NCI-H2081 treated with DMSO at 0.1 percent for 48 hours (cell line): ENCODE measurements at places on chromosomes 6 and 20.

- DNase-seq = no peak
Measured at GRCh38 chr20:62252342-62252966, 14.1 kb downstream of the OSBPL2 start.

DNA sequence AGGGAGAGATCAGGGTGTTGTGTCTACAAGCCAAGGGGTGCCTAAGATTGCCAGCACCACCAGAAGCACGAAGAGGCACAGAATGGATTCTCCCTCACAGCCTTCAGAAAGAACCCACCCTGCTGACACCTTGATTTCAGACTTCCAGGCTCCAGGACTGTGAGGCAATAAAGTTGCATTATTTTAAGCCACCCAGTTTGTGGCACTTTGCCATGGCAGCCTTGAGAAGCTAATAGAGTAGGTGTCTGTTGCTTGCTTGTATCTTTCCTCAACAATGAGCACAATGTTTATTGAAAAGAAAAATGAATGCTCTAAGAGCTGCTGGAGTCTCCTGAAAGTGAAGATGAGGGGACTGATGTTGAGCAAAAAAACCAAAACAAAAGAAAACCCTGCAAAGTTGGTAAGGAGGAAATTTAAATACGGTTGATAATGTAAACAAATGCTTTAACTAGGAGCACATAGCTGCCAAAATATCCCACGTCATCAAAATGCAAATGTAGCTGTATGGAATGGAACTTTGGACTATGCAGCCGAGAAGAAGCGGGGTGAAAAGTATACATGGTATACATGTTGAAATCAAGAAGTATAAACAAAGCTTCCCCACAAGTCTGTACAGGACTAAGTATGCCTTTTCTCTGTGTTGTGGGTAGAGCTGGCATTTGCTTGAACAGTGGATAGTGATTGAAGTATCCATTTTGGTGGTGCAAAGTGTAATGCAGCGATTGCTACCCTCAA lies 8.0 kb downstream of the IL20RA start:
- DNase-seq = no peak

DNA sequence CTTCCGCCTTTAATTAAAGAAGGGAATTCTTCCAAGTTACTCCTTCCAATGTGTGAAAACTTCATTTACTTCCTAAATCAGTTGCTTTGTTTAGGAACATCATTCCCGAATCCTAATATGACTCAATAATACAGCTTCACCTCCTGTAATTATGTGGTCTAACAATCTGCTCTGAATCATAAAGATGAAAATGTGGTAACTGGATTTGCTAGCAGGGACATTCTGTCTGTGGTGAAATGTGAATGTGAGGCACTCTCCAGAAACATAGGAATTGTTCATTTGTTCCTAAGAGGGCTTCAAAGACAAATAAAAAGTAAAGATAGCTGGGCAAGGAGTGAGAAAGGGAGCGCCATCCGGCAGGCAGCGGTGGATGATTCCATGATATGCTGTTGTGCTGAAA lies 678.1 kb downstream of the KIF16B start:
- DNase-seq = no peak

- DNase-seq = no peak
Measured at GRCh38 chr6:157478926-157479325, 97.9 kb downstream of the ZDHHC14 start.

- DNase-seq = no peak
Measured at GRCh38 chr20:8005575-8006366, 13.8 kb downstream of the TMX4 start.

- DNase-seq = no peak
Measured at GRCh38 chr20:13753436-13754036, 31.2 kb downstream of the ESF1 start.

- DNase-seq = no peak
Measured at GRCh38 chr6:26251354-26252076, 113.5 kb upstream of the BTN3A2 start.

- no peak for DNase-seq
Measured at GRCh38 chr6:54873599-54873998, 27.0 kb downstream of the FAM83B start.

- DNase-seq = no peak
Measured at GRCh38 chr6:79632580-79632979, 1.5 kb downstream of the SH3BGRL2 start.

- no peak for DNase-seq
Measured at GRCh38 chr6:163705923-163706322, 291.4 kb downstream of the QKI start.

- DNase-seq = no peak
Measured at GRCh38 chr6:143936778-143937667, 71.0 kb downstream of the PLAGL1 start.

GRCh38 chr20:2509468-2509781 lies 710 bp upstream of the ZNF343 start:
- no peak for DNase-seq

GRCh38 chr6:127345521-127345920 lies 2.1 kb upstream of the ECHDC1 start:
- DNase-seq = no peak

- DNase-seq = no peak
Measured at GRCh38 chr6:45710304-45710821, 305.3 kb downstream of the CLIC5 start.

- no peak for DNase-seq
Measured at GRCh38 chr6:44668391-44668930, 281.0 kb downstream of the CDC5L start.

GRCh38 chr6:80272988-80273387 lies 166.5 kb downstream of the BCKDHB start:
- DNase-seq = no peak

DNA sequence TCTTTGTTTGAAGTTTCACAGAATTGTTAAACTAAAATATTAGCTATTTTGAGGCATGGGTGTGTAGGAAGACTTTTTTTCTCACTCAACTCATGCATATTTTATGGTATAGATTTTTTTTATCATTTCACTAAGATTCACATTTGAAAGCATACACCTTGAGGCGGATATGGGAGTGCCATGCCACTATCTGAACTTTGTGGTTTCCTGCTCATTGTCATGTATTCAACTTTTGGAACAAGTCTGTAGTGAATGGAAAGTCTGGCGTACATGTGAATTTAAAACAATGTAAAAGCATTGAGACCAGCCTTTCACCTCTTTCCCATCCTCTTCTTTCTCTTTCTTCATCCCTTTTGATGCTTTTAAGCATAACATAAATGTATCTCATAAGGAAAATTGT lies 147.9 kb downstream of the TPBG start:
- DNase-seq = no peak

DNA sequence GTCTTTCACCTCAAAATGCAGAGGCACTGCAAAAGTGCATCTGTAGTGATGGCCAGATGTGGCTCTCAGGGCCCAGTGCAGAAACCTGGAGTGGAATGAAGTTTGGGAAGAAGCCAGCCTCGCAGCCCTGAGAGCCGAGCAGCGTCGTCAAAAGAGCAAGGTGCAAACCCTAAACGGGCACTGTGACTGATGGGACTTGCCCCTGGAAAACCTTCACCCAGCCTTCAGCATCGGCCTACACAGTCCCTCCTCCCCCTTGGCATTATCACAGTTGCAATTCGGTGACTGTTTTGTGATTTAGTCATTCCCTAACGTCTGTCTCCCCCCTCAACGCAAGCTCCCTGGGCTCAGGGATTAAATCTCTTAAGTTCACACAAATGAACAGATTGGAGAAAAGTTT lies 38.6 kb downstream of the TAF4 start:
- DNase-seq = no peak

DNA sequence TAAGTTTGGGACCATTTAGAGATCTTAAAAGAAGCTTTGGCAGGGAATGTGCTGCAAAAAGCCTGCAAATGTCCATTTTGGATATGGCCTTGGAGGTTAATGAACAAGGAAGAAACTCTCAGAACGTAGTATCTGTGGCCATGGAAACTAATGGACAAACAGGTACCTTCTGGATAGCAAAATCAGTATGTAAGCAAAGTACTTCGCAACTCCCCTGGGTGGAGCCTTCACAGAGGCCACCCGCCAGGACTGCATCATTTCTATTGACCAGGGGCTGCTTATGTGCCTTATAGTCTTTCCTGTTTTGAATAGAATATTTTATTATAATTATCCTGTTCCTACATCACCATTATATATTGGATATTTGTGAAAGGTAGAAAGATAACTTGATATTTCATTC lies 510.8 kb upstream of the SYNCRIP start:
- no peak for DNase-seq

DNA sequence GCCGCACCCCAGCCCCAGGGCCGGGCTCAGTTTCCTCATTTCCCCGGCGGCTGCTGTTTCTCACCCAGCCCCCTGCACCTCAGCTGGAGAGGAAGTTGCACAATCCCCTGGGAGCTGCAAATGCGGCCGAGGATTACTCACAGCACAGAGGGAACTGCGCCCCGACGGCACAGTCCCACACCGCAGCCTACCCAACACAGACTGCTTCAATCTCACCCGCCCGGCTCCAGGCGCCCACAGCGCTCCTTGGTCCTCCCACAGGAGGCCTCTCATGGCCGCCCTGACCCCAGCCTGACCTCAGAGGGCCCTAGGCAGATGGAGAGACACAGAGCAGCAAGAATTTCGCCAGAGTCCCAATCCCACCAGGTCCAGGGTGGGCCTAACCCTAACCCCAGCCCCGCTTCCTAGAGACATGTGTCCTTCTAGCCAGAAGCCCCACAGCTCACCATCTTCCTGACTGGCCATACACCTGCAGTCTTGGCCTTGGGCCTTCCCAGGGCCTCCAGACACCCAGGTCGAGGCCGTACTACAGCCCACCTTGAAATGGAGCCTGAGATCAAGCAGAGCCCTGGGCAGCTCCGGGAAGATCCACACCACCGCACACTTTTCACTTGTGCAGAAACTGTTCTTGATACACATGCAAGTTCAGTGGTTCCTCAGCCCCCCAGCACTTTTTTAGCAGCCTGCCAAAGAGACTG lies 11.7 kb downstream of the TFEB start:
- DNase-seq = no peak
